Fibroblast of skin of left quadriceps (primary cell): ENCODE measurements at places on chromosomes 11 and 22.

GRCh38 chr11:75001686-75002085 lies 13.0 kb downstream of the NEU3 start:
- DNase-seq = no peak

DNA sequence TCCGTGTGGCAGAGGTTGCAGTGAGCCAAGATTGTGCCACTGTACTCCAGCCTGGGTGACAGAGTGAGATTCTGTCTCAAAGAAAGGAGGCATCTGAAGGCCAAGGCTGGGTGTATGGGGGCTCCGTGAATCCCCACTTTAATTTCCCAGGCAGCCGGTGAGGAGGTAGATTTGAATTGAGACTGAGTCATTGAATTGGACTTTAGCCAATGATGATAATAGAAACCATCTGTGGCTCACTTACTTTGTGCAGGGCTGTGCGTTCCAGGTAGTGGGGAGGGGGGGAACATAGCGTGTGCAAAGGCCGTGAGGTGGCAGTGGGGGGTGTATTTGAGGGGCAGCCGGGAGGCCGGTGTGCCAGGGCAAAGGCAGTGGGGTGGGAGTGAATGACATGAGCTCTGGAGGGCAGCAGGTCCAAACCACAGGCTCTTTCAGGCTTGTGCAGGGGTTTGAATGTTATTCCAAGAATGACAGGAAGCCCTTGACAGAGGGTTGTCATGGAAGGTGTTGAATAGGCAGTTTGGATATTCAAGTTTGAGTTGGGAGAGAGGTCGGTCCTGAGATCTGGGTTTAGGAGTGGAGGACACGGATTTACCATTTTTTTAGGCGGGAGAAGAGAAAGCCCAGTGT lies 6.1 kb downstream of the ARHGAP8 start:
- DNase-seq = peak; percentile 28

DNA sequence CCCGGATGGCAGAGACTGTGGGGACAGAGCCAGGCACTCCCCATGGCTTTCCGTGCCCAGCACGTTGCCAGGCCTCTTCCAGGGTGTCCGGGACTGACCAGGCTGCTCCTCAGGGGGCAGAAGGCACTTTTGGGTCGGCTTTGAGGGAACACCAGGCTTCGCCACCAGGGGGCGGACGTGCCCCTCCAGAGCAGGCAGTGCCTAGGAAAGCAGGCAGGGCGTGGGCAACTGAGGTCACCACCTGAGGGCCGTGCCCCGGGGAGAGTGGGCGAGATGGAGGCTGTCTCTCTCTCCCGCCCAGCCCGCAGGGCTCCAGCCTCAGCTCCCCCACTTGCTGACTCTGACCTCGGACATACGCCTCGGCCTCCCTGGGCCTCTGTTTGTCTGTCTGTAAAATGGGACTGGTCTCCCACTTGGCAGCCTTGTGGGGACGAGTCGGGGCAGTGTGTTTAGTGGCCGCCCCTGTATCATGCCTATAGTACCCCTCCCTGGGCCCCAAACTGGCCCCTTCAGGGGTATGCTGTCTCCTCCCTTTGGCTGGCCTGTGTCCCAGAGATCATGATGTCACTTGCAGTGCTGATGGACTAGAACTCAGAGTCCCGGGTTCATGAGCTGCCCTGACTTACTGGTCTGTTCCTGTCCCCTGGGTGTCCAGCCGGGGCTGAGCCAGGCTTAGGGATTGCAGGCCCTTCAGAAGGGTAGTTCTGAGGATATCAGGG lies 4.4 kb upstream of the PRR5 start:
- peak; percentile 32 for DNase-seq

DNA sequence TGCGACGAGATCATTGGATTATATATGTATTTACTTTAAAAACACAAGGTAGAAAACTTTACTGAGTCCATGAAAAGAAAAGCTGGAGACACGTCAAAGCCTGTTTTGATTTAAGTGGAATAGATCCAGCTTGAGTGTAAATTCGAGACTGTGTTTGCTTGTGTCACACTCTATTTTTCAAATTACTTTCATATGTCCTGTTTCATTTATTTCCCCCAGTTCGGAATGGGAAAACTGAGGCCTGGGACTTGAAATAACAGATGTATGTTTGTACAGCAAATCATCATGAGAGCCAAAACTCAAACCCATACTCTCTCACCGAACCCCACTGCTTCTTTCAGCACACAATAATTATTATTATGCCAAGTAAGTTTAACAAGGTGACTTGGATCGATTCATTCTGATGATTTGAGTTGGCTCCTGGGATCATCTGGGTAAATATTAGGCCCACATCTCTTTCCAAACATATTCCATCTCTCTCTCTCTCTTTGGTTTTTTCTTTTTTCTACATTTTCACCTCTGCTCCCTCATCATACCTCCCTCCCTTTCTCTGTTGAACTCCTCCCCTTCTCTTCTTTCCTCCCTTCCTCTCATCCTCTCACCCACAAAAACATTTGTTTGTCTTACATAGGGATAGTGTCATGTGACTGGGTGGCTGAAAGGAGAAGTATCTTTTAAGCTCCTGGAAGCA lies 21.2 kb downstream of the FZD4 start:
- DNase-seq = no peak

GRCh38 chr11:74465291-74465708 lies 2.0 kb downstream of the KCNE3 start:
- DNase-seq = no peak

DNA sequence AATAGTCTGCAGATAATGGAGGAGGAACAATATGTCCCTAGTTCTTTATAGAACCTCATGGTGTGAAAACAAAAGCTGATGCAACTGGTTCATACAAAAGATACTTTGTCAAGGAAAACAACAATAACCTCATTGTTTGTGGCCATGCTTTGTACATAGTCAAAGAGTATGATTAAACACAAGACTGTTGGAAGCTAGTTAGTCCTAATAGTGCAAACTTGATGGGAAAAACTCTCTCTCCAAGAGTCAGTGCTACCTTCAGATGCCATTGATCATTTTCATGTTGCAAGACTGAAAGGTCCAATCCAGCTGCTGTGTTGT lies 20.1 kb upstream of the PLAAT2 start:
- DNase-seq = no peak

- DNase-seq = no peak
These were observed 21.2 kb downstream of the TTC28 start for GRCh38 chr22:28658448-28658847.

DNA sequence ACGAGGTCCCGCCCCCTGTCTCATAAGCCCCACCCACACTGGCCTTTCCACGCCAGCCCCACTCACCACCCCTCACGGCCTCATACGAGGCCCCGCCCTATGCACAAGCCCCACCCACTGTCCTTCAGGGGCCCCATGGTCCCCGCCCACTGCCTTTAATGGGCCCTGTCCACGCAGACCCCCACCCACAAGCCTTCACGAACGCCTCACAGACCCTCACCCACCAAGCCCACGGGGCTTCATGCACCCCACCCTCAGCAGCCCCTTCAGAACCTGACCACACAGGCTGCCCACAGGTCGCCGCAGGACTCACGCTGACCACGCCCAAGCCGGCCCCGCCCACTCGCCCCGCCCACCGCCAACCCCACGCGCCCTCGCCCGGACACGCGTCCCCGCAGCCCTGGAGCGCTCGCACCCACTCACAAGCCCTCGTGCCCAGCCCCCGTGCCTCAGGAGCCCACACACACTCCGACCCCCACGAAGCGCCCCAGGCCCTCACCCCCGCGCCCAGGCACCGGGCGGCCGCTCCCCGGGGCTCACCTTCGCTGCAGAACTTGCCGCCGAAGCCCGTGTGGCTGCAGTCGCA lies 10.5 kb downstream of the NRXN2 start:
- DNase-seq = no peak

DNA sequence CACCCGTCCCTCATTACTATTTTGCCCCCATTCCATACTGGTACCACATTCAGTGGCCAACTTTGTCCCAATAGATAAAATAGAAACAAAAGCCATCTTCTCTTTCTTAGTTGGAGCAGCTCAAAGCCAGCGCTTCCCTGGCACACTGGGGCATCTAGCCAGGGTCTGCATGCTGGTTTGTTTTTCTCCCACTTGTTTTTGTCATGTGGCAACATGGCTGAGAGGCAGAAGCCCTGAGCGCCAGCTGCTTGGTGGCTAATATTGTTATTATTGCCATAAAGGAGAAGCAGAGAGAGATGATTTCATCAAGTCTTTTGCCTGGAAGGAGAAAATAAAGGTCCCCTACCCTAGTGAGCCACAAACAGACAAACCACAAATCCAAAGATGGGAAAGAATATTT lies 48.4 kb upstream of the CRTAM start:
- DNase-seq = no peak

DNA sequence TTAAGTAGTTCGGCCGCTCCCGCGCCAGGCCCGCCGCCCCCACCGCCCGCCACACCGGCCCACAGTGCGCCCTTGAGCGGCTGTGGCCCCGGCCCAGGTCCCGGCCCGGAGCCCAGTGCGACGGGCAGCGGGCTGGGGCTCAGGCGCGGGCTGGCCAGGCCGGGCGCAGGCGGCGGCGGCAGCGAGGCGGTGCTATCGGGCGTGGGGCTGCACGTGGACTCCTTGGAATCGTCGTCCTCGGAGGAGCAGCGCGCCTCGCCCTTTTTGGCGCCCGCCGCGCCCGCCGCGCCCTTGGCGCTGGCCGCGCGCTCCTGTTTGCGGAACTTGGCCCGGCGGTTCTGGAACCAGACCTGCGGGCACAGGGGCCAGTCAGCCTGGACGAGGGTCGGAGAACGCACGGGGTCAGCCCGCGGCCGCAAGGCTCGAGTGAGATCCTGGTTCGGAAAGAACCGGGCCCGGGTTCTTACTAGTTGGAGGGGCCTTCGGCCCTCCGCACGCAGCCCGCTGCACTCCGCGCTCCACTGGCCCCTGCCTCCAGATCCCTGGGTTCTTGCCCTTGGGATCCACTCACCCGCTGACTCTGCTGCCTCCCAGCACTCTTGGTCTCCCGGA lies 4.0 kb downstream of the PHOX2A start:
- DNase-seq = no peak
